ENCODE measurements at places on chromosomes 11 and 22. TPM values are rescaled to one million over a fixed set of nuclear protein-coding genes. Genes with fewer than 3 reads are reported as not detected.

Gene F2
- 0.10 TPM for polyA plus RNA-seq

Gene FAM180B
- polyA plus RNA-seq, result not detected

Gene ZNF280B
- 1.4 TPM for polyA plus RNA-seq

Gene DUSP8
- 6.0 TPM for polyA plus RNA-seq

Gene UPK2
- 0.13 TPM for polyA plus RNA-seq

Gene OR2AG2
- polyA plus RNA-seq, result 0.13 TPM

Gene CASTOR1
- 26.8 TPM for polyA plus RNA-seq

Gene LDHAL6A
- not detected for polyA plus RNA-seq

Gene SLC25A45
- 1.2 TPM for polyA plus RNA-seq

Gene RFPL1
- polyA plus RNA-seq, result not detected

Gene OR8D1
- not detected for polyA plus RNA-seq

Gene PAMR1
- polyA plus RNA-seq, result not detected

Gene GLYAT
- not detected for polyA plus RNA-seq

Gene MMP11
- 23.2 TPM for polyA plus RNA-seq

Gene TUBA8
- 8.9 TPM for polyA plus RNA-seq

Gene TMEM25
- 42.3 TPM for polyA plus RNA-seq

All from endothelial cell of umbilical vein (primary cell).